CD4-positive, alpha-beta memory T cell (primary cell): ENCODE measurements at places on chromosomes 12 and 14. TPM values are rescaled to one million over a fixed set of nuclear protein-coding genes. Genes with fewer than 3 reads are reported as not detected.

Gene FAM216A
- 16.9 TPM for total RNA-seq

Gene MAP3K9
- total RNA-seq, result 6.4 TPM

Gene CLEC12A
- total RNA-seq, result not detected

Gene IQSEC3
- total RNA-seq, result 0.84 TPM

Gene FSCB
- total RNA-seq, result not detected

Gene KCNJ8
- not detected for total RNA-seq
